ENCODE measurements at places on chromosomes 5 and 9.

DNA sequence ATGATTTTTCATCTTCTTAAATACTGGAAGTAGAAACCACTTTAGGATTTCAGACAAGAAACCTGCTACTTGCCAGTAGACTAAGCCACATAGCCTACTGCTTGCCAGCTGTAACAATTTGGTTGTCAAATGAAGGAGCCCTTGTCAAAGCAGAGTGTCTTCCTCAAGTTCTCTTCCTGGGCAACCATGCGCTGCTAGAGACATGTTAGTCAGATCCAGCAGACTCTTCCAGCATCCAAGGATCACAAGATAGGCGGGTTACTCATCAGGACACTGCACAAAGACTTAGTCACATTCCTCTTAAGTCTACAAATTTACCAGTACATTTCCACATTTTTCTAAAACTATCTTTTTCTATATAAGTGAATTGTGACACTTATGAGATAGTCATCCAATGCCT is 24.4 kb downstream of the SKIC3 start:
- DNase-seq, result no peak

DNA sequence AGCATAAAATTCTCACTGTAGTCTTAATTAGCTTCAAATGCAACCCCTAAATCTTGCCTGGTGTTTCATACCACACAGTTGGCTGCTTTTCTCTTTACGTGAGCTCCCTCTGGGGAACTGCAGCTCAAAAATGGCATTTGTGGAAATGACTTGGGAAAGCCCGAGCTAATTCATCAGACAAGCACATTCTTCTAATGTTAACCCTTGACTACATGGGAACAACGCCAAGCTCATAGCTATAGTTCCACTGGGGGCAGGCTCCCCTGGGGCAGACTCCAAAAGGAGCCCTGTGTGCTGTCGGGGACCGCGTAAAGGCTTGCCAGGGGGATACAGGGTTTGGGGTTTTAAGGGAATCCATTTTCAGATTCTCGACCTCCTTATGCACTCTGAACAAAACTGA is 301.4 kb upstream of the DAP start:
- DNase-seq, result no peak

GRCh38 chr5:62538017-62538942 is 40.3 kb upstream of the LRRC70 start:
- DNase-seq, result peak; percentile 2

DNA sequence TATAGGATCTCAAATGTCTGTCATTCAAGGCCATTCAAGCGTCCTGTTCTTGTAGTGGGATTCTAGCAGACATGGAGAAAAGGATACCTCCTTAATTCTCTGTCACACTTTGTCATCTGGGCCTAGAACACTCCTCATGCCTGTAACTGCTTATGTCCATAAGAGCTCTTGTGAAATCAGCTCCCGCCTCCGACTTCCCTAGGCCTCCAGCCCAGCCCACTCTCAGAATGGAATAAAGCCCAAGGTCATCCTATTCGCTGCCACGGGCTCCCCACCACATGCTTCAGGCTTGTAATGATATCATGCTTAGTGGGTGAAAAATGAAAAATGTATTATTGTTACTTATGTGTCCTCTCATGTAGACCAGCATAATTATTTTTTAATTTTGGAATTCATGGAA is 632.5 kb downstream of the ISL1 start:
- no peak for DNase-seq

DNA sequence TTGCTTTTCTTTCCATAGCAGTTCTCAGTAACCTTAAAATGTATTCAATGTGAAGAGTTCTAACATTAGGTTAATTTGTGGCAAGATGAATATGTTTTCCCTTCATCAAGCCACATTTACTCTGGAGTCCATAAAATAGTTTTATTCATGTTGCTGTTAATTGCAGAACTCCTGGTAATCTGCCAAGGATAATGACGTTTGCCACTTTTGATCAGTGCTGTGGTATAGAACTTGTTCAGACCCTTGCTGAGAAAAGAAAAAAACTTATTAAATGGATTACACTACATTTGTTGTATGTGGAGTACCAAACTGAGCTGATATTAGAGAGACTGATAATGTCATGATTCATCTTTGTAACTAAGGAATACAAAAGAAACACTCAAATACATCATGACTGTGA is 212.4 kb upstream of the DMAC1 start:
- DNase-seq, result no peak

DNA sequence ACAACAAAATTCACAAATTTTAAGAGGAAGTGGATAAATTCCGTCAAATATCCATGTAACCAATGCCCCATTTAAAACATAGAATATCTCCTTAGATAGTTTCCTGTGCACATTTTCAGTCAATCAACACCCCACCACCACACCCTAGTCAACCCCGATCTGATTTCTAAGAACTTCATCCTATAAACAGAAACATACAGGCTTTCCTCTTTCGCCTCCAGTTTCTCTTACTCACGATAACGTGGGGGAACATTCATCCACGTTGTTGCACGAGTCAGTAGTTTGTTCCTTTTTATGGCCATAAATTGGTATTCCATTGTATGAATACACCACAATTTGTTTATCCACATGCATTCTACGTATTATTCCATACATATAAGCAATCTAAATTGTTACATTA is 35.6 kb upstream of the TRIO start:
- DNase-seq, result no peak

- no peak for DNase-seq
Observed at GRCh38 chr9:10260501-10260900, 352.3 kb downstream of the PTPRD start.

GRCh38 chr9:110065532-110065931 is 142.4 kb downstream of the C9orf152 start:
- DNase-seq, result no peak

DNA sequence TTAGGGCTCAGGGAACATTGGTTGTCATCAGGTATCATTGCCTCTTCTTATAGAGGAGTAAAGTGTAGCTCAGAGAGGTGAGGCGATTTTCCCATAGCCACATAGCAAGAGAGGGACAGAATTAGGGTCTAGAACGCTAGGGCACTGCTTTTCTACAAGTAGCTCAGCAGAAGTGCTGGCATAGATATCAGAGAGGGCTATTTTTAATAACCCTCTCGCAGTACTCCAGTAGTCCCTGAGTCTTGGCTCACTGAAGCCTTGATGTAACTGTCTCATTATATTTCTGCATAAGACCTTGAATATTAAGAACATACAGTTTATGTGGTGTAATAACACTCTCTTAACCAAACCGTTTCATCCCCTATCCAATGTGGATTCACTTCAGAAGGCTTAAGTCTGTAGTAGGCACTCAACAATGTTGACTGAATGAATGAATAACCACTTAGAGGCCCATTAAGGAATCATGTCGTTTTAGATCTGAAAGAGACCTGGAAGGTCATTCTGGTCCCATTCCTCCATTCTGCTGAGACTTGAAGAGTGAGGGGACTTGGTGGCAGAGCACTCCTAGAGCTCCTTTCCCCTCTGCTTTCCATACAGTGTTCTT is 4.7 kb upstream of the FRMPD1 start:
- no peak for DNase-seq

- DNase-seq, result no peak
Observed at GRCh38 chr5:177306674-177307543, 3.3 kb downstream of the PRELID1 start.

- DNase-seq, result no peak
Observed at GRCh38 chr5:78182838-78183237, 111.7 kb downstream of the AP3B1 start.

DNA sequence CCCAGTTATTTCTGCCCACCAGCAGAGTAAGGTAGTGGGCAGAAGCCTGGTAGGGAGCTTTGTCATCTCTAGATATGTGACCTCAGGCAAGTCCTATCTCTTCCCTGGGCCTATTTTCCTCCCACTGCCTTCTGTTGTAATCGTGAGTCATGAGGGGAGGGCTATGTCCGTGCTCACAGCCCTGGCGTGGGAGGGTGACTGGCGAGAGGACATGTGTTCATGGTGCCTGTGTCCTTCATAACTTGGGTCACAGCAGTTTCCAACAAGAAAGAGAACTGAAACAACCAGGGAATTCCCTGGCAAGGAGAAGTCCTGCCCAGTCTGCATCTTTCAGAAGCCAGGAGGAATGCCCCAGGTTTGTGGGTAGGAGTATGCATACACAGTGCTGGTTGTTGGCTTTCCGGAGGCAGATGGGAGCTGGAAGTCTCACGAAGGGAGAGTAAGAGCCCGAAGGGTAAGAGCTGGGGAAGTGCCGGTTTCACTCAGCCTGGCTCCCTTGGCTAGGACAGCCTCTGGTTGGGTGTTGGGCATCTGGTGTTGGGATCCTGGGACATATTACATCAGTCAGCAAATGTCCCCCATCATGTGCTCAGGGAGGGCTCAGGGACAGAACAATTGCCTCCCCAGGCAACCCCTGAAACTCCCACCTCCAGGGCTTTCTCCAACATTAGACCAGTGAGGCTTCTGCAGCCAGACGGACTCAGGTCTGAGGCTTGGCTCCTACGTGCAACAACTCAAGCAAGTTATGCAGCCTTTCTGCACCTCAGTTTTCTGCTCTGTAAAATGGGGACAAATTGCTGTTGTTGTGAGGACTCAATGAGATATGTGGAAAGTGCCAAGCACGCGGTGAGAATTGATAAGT is 4.3 kb upstream of the TIFAB start:
- no peak for DNase-seq

GRCh38 chr9:86525182-86525581 is 171.0 kb upstream of the TUT7 start:
- DNase-seq, result no peak

GRCh38 chr5:89932771-89933181 is 476.8 kb downstream of the CETN3 start:
- no peak for DNase-seq

- no peak for DNase-seq
Observed at GRCh38 chr5:143770450-143770849, 41.5 kb upstream of the HMHB1 start.

DNA sequence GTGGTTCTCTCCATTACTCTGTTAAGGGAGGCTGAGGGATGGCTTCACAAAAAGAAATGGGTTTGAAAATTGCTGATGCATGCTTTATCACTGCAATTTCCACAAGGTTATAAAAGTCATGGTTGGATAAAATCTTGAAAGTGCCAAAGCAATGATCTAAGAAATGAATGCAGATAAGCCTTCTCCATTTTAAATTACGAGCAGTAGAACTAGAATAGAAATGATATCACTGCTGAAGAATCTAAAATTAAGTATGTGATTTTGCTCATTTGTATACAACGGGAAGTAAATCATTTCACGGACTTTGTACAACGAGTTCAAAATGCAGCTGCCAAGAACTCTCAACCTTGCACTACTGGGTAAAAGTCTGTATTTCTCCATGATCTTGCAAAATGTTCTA is 299.0 kb downstream of the PRELID2 start:
- no peak for DNase-seq

- no peak for DNase-seq
Observed at GRCh38 chr5:98104454-98105188, 668.8 kb upstream of the RGMB start.

- DNase-seq, result no peak
Observed at GRCh38 chr5:97542469-97542868, 359.4 kb upstream of the RIOK2 start.

- no peak for DNase-seq
Observed at GRCh38 chr5:169628892-169629291, 8.2 kb upstream of the DOCK2 start.

DNA sequence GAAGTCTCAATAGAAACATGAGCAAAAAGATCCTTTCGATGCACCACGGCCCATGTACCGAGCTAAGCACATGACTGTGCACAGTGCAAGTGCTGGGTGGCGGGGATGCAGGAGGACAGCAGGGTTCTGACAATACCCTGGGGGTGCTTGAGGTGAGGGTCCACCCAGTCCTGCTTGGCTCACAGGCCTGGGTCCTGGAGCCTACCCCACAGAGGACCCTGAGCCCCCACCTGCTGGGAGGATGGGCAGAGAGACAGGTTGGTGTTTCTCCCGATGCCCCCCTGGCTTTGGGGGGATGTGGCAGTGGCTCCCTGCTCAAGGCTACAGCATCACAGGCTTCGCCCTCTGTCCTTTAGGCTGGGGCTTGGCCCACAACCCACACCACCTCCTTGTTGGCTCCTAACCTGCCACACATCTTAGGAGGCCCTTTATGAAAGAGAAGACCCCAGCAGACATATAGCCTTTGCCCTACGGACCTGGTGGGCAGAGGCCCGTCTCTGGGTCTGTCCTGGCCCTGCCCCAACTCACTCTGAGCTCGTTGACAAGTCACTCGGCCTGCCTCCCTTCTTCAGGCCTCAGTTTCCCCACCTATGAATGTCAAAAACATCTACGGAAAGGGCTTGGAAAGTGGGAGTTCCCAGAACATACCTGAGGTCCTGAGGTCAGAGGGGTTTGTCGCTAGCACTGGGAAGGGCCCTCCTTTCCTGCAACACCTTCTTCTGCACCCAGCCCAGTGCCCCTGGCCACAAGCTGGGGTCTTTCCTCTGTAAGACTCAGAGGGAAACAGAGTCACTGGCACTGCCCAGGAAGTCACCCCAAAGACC is 50.3 kb downstream of the BARX1 start:
- DNase-seq, result no peak

DNA sequence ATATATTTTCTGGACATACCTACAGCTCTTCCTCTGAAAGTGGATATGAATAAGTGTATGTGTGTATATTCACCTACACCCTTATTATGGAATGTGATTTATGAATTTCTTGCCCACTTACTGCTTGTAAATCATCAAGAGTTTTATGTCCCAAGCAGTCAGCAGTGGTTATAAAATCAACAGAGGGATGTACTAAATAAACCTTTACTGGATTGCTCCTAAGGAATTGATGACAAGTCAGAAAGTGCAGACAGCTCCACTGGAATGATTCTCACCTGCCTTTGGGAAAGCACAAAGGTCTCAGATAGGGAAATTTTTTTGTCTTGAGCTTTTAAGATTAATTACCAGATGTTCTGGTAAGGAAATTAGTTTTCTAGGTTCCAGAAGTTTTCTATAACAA is 9.3 kb downstream of the TMEM174 start:
- DNase-seq, result no peak

GRCh38 chr5:146948666-146949065 is 70.1 kb upstream of the PPP2R2B start:
- DNase-seq, result no peak

GRCh38 chr5:38827525-38827924 is 18.3 kb upstream of the OSMR start:
- no peak for DNase-seq

GRCh38 chr9:113879318-113879717 is 3.2 kb downstream of the ZNF618 start:
- DNase-seq, result no peak

DNA sequence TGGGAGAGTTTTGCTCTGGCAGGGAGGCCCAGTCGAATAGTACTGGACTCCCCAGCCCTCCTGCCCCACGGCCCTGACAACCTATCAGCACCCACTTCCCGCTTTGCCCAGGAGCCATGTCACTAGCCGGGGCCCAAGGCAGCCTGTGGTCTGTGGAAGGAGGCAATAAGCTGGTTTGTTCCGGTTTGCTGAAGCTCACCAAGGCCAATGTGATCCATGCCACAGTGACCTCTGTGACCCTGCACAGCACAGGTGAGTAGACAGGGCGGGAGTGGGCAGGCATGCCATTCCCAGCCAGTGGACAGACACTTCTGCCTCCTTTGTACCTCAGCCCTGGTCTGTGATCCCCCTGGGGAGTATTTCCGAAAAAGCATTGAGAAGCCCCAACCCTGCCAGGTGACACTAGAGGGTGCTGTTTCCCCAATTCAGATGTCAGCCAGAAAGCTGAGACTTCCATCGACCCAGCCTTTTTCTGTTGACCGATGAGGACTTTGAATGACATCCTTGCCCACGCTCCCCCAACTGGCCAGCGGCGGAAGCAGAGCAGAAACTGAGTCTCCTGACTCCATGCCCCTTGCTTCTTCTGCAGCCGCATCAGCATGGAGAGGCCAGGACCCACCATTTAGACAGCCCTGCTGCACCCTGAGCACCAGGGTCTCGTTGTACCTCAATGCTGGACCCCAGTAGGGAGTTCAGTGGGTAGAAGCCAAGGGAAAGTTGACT is 9.6 kb downstream of the PCYOX1L start:
- DNase-seq, result peak; percentile 89

- no peak for DNase-seq
Observed at GRCh38 chr5:127064253-127064840, 9.0 kb downstream of the C5orf63 start.
